ENCODE measurements at places on chromosomes 3 and 15.

DNA sequence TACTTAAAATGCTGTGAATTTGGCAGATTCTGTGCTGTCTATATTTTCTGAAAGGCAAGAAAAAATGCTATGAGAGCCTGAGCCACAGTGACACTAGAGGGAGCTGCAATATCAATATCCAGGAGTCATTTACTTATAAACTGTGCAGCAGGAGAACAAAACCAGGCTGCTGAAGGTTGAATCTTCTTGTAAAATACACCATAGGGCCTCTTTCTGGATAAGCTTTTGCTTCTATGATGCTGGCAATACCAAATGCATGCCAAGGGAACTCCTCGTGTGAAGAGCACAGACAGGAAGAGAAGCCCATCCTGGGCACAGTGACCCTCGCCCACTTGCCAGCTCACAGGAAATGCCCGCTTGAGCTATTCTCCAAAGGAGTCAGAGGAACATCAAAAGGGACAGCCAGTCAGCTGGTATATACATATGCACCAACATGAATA lies 48.0 kb upstream of the TSPAN3 start:
- DNase-seq, result no peak

DNA sequence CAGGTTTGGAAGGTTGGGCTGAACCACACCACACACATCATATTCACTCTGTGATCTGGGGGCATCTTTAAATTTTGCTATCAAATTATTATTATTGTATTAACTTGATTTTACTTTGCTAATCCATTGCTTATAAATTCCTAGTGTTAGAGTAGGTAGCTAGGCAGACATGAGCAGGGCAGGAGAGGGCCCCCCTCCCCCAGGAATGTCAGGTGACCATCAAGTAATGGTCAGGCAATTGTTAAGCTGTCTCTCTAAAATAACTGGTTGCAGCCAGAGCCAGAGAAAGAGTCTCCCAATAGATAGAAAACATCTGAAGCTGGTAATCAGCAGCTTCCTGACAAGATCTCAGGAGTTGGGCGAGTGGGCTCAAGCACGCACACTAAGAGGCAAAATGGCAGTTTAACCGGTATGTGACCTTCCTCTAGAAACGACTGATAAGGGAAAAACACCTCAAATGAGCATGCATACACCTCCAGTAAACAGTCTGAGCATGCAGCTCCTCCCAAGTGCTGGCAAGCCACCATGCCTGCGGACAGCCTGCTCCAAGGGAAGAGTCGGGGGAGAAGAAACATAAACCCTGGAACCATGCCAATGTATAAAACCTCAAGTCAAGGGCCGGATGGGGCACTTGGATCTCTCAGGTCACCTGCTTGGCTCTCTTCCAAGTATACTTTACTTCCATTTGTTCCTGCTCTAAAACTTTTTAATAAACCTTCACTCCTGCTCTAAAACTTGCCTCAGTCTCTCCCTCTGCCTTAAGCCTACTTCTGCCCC lies 3.1 kb upstream of the CXCR6 start:
- DNase-seq, result no peak

DNA sequence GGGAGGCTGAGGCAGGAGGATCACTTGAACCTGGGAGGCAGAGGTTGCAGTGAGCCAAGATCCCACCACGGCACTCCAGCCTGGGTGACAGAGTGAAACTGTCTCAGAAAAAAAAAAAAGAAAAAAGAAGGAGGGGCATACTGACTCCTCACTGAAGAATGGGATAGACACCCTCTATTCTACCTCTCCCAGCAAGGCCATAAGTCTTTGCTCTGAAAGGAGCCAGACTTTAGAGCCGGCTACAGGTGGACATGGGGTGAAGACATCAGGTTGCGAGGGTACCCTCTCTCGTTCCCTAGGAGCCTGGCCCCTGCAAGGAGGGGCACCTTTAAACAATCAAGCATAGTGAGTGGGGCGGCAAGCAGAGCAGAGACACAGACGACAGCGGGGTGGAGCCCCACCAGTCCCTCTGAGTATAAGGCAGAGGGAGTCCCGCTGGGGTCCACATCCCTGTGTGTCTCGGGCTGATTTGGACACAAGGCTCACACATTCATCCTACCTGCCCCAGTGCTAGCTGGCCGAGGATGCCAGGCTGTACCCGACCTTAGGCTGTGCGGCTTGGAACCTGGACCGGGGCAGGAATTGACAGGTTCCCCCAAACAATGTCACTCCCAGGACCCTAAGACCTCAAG lies 1.1 kb downstream of the GRAMD2A start:
- no peak for DNase-seq

- no peak for DNase-seq
Measured at GRCh38 chr3:36679384-36680200, 84.8 kb downstream of the DCLK3 start.

GRCh38 chr3:3634326-3634725 lies 164.9 kb upstream of the LRRN1 start:
- no peak for DNase-seq
